ENCODE measurements at places on chromosomes 12 and 14.

- DNase-seq, result no peak
Observed at GRCh38 chr14:103626146-103626850, 2.7 kb upstream of the KLC1 start.

GRCh38 chr14:85602345-85602744 lies 72.4 kb downstream of the FLRT2 start:
- DNase-seq, result no peak

DNA sequence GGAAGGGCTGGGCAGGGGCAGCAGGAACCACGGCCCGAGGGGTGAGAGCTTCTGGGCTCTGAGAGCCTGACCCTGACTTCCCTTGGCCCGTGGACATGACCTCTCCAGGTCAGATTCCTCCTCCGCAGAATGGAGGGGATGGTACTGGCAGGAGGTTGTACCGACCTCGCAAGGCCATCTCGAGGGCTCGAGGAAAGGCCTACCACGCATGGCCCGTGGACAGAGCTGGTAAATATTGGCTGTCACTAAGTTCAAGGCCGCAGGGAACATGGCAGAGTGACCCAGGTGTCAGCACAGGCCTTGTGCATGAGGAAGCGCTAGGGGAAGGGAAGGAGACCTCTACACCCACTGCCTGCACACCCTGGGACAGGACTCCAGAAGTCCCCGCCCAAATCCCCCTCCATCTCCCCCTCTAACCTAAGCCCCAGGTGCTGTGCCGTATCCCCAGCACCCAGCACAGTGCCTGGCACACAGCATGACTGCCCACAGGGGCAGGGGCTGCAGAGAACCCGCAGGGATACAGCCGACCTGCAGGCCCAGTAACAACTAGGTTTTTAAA lies 54.9 kb upstream of the PPP2R5C start:
- DNase-seq, result no peak

DNA sequence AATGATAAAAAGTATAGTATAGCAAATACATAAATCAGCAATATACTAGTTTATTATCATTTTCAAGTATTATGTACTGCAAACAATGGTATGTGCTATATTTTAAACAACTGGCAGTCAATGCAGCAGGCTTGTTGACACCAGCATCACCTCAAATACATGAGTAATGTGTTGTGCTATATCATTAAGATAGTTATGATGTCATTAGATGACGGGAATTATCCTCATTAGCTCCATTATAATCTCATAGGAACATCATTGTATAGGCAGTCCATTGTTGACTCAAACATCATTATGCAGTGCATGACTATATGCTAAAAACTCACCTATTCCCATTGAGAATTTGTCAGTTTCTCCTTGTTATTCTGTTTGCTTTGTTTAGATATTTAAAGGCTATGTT lies 85.4 kb downstream of the PRKD1 start:
- no peak for DNase-seq

GRCh38 chr12:132491138-132491663 lies 1.2 kb downstream of the FBRSL1 start:
- no peak for DNase-seq

DNA sequence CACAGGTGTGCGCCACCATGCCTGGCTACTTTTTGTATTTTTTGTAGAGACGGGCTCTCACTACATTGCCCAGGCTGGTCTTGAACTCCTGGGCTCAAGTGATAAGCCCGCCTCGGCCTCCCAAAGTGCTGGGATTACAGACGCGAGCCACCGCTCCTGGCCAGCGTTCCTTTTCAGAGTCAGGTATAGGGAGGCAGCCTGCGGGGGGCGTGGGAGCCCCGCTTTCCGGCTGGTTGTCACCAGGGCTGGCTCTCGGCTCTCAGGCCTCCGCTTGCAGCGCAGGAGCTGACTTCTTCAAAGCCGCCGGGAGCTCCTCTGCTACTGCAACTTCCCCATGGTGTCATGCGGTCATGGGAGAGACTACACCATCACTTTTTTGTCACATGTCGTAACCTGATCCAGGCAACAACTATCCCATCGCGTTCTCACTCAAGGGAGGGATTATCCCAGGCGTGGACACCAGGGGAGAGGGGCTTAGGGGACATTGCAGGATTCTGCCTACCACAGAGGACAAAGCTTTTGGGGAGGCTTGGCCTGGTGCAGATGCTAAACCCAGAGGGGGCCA lies 129.4 kb downstream of the SCARB1 start:
- DNase-seq, result no peak

All from thoracic aorta (tissue), 2 donors.